ENCODE measurements at places on chromosomes 4 and X.

DNA sequence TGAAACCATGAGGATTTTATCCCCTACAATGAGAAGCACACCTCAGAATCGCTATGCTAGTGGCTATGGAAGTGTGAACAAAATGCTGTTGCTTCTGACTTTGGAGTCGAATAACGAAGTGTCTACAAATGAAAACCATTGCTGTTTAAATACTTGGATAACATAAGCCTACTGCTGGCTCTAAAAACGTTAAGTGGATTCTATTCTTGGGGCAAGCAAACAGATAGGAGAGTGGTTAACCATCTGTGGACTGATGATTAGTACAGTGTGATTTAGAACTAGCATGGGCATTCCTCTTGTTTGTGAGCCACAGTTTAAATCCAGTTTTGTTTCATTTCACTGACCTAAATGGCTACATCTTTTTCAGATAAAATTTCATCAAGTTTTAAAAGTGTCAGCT lies 109.7 kb upstream of the PNPLA4 start:
- no peak for DNase-seq

DNA sequence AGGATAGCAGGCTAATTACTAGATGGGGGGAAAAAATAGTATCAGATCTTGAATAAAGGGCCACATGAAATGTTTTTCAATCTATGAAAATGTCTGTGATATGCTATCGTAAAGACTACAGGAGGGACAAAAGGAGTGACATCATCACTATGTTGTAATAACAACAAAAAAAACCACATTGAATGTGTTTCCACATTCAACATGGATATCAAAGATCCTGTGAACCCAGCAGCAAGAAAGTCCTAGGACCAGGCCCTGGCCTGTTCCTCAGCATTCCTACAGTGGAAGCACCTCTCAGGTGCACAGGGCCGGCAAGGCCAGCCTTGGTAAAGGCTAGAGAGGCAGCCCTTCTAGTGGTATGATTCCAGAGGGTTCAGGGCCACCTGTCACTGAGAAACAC lies 118.3 kb downstream of the RELL1 start:
- DNase-seq, result no peak

- DNase-seq, result no peak
These were observed 890.4 kb upstream of the FTHL17 start for GRCh38 chrX:31962256-31962655.

GRCh38 chrX:11374570-11374969 lies 81.4 kb downstream of the AMELX start:
- DNase-seq, result no peak

DNA sequence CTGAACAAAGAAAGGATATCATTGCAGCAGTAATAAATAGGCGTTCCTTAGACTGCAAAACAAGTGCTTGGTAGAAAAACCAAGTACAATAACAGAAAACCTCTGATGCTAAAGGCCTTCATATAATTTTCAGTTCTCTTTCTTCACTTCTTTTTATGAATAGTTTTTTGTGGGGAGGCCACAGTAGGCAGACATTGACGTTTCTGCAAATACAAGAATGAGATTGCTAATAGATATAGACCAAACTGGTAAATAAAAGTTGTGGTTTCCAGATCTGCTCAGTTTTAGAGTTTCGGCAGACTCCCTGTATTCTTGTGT lies 57.0 kb upstream of the RAP1GDS1 start:
- DNase-seq, result no peak
